ENCODE measurements at places on chromosomes 6 and 20.
A peak's percentile ranks its signal among the peaks of the same experiment; 100 is the strongest.

DNA sequence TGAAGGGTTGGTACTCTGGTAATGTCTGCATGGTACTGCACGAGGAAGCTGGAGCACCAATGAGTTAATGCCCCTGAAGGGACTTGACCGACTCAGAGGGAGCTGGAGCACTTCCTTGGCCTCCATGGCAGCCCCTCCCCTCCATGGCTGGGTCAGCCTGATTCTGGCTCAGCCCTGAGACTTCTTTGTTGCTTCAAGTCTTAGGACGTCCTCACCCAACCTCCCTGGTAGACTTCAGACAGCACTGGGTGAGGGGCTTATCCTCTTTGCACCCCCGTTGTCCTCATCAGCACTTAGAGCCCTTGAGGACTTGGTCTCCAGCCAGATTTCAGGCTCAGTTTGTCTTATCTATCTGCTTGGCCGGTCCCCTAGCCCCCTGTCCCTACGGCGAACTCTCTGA is 16.4 kb upstream of the TAGAP start:
- no peak for DNase-seq

- DNase-seq = no peak
Observed at GRCh38 chr6:28695715-28696114, 170.0 kb downstream of the GPX5 start.

- no peak for DNase-seq
Observed at GRCh38 chr20:11511821-11512220, 405.9 kb upstream of the BTBD3 start.

- DNase-seq = no peak
Observed at GRCh38 chr20:48387675-48388074, 440.1 kb downstream of the PREX1 start.

- no peak for DNase-seq
Observed at GRCh38 chr6:168095171-168095691, 16.2 kb upstream of the FRMD1 start.

DNA sequence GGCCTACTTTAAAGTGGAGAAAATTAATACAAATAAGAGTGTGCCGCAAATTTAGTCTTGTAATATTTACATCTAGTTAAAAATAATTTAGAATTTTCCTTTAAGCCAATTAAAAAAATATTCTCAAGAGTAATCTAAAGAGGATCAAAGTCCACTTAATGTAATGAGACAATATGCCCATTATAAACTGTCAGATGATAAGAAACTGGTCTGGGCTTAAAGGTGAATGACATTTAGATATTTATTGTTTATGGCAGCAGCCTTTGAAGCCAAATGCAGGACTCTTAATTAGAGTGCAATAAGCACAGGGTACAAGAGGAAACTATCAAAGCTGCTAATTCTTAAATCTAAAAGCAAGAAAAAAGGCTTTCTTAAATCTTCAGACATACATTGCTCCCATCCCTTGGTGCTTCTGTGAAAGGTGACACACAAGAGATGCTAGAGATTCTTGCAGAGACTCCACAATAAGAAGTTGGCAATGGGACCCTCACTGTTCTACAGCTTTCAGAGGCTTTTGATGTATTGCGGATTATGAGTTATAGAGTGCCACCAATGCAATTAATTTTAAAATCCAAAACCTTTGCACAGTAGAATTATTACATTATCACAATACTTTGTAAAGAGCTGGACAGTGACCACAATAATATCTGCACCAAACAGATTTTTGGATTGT is 116.1 kb downstream of the MAN1A1 start:
- DNase-seq = no peak

DNA sequence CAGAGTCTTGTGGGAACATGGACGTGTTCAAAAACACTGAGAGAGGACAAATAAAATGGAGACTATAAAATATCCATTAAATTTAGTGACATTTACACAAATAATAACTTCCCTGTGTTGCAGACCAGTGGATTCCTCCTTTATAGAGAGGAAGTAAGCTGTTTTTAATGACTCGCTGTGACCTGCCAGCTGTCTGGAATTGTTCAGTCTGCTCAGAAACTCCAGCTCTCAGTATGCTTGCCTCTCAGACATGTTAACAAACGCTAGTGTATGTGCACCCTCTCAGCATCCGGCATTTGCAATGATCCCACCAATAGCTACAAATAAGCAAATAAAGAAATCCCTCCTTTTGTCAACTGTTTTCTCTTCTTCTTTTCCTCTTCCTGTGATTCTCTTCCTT is 158.0 kb upstream of the TCF21 start:
- no peak for DNase-seq

- peak; percentile 57 for DNase-seq
Observed at GRCh38 chr20:51532577-51533191, 9.8 kb downstream of the NFATC2 start.

- DNase-seq = no peak
Observed at GRCh38 chr20:59932616-59933295, 681 bp downstream of the SYCP2 start.

DNA sequence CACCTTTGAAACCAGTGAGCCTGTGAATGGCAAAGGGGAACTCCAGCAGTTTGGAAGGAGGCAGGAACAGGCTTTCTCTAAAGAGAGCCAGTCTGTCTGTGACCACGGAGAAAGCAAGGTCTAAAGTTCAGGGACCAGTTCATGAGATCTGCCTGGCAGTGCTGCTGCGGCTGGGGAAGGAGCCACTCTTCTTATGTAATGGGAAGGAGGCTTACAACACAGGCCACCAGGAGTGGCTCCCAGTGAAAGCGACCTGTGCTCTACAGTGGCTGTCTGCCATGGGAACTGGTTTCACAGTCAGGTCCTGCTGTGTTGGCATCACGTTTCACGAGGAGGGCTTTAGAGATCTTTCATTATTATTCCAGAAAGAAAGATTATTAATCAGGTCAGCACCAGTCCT is 291.9 kb upstream of the PRDM1 start:
- no peak for DNase-seq

GRCh38 chr20:3515379-3516170 is 44.8 kb downstream of the ATRN start:
- no peak for DNase-seq

GRCh38 chr6:137893726-137894125 is 26.7 kb downstream of the TNFAIP3 start:
- DNase-seq = no peak

GRCh38 chr6:9085709-9086070 is 650.3 kb upstream of the SLC35B3 start:
- no peak for DNase-seq

GRCh38 chr20:45833883-45834796 is 541 bp downstream of the SNX21 start:
- DNase-seq = peak; percentile 47

DNA sequence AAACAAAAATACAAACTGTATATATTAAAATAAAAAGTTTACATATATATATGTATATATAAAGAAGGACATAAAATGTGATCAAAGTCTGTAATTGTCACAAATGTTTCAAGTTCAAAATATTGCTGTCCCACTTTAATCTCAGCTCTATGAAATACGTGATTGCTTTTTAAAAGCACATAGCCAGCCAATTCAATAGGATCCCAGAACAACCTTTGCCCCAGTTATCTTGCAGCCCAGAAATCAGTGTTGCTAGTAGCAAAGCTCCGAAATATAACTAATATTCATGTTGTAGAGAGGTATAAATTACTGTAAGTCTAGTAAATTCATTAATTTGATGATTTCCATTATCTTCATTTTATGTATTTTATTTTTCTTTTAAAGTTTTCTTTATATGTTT is 114.6 kb downstream of the ELOVL4 start:
- no peak for DNase-seq

DNA sequence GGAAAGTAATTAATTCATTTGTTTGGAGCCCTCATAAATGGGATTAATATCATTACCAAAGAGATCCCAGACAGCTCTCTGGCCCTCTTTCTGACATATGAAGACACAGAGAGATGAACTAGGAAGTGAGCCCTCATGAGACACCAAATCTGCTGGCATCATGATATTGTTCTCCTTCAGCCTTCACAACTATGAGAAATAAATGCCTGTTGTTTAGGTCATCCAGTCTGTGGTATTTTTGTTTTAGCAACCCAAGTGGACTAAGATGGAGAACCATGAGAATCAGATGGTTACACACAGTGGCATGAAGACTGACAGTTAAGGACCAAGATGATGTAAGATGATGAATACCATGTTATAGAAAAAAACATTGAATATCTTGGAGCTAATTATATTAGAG is 16.9 kb upstream of the HBS1L start:
- no peak for DNase-seq

GRCh38 chr6:75484535-75484934 is 9.1 kb downstream of the FILIP1 start:
- no peak for DNase-seq

- no peak for DNase-seq
Observed at GRCh38 chr6:168056892-168057527, 22.0 kb downstream of the FRMD1 start.

DNA sequence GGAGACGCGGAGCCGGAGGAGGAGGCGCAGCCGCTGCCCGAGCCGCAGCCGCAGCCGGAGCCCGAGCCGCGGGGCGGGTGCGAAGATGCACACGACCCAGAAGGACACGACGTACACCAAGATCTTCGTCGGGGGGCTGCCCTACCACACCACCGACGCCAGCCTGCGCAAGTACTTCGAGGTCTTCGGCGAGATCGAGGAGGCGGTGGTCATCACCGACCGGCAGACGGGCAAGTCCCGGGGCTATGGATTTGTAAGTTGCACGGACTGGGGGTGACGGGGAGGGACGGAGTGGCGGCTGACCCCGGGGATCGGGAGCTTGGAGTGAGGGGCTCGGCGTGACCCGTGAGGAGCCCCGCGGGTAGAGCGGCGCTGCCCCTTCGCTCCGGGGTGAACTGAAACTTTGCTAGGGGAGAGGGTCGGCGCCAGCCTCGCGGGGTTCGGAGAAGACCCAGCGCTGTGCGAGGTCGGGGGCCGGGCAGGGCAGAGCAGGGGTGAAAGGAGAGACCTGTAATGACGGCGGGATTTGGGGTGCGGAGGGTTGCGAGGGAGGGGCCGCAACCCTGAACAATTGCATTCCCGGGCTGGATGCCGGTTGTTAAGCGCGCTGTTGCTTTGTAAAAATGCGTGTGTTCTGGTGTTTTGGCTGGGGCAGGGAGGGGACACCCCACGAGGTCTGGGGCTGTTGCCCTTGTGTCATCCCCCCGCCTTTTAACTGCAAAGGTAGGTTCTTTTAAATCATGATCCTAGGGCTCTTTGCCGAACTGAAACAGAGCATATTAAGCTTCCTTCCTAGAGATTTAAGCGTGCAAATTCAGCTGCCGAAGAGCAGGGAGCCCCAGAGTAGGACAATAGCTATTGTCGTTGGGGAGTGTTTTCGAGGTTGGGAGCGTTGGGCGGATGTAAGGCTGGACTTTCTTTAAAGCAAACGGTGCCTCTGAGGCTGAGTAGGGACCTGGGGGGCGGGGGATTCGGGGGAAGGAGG is 628 bp downstream of the RBM24 start:
- no peak for DNase-seq
